ENCODE measurements at places on chromosomes 13 and 19.

DNA sequence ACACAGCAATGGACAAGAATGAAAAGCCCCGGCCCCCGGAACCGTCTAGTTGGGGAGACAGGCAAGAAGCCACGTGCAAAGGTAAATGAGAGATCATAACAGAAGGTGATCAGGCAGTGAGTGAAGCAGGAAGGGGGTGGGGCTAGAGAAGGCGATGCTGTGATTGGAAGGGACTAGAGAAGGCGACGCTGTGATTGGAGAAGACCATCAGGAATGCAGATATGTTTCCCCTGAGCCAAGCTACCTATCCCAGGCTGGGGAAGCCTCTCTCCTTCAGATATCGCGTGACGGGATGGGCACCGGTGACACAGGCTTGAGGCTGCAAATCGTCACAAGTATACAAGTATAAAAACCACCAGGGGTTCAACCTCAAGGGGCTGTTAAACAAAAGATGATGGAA, 21.8 kb downstream of the DCAF15 start:
- DNase-seq = no peak

DNA sequence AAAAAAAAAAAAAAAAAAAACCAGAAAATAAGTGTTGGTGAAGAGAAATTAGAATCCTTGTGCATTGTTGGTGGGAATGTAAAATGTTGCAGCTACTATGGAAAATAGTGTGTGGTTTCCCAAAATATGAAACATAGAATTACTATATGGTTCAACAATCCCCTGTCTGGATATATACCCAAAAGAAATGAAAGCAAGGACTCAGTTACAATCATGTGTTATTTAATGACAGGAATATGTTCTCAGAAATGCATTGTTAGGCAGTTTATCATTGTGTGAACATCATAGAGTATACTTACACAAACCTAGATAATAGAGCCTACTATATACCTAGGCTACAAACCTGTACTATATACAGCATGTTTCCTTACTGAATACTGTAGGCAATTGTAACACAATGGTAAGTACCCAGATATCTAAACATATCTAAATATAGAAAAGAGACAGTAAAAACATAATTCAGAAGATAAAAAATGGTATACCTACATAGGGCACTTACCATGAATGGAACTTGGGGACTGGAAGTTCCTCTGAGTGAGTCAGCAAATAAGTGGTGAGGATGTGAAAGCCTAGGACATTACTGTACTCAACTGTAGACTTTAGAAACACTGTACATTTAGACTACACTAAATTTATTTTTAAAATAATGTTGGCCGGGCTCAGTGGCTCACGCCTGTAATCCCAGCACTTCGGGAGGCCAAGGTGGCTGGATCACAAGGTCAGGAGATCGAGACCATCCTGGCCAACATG, 25.7 kb upstream of the SLC7A1 start:
- DNase-seq = no peak

DNA sequence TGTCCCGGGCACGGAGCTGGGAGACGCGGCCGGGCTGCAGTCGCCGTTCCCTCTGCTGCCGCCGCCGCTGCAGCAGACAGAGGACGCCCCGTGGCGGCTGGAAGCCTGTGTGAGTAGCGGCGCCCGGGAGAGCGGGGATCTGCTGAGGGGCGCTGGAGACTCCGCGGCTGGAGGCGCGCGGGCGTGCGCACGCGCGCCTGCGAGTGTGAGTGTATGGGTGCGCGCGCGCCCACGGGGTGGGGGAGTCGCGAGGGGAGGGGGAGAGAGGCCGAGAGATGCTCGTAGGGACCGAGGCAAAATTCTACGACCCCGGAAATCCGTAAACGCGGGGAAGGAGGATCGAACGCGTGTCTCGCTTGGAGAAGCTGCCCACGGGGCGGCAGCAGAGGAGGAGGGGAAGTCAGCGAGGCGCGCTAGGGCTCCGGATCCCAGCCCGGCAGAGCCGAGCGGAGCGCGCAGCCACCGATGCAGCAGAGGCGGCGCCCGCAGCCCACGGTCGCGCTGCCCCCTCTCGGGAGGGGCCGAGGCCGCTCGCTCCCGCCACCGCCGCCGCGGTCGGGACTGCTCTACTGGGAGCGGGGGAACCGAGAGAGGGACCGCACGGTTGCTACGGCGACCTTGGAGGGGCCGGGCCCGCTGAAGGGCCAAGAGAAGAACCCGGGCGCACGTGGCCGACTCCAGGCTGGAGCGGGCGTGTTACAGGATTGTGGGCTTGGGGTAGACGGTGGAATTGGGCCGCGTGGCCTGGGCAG, at the start of gene ENOX1:
ENOX1 (minus strand) TSS at position 207 of the 752 bp plus-strand sequence.
- no peak for DNase-seq

DNA sequence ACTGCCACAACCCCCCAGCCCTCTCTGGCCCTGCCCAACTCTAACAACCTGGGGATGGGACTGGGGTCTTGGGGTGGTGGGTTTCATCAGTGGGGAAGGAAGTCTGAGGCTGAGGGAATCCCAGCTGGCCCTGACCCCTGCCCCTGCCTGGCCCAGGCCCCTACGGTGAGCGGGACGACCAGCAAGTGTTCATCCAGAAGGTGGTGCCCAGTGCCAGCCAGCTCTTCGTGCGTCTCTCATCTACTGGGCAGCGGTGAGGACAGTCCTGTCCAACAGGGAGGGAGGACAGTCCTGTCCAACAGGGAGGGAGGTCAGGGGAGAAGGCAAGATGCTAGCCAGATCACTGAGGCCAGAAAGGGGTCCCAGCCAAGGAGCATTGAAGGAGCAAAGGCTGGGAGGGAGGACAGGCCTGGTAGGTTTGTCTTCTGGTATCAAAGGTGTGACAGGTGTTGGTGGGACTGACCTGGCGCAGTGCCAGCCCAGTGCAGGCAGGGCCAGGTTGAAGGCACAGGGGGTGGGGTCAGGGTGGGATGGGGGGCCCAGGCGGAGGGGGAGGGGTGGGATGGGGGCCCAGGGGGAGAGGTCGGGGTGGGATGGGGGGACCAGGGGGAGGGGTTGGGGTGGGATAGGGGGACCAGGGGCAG, 12.1 kb upstream of the LTBP4 start:
- DNase-seq = no peak

GRCh38 chr13:81639984-81640582, 1299.2 kb upstream of the SPRY2 start:
- no peak for DNase-seq

DNA sequence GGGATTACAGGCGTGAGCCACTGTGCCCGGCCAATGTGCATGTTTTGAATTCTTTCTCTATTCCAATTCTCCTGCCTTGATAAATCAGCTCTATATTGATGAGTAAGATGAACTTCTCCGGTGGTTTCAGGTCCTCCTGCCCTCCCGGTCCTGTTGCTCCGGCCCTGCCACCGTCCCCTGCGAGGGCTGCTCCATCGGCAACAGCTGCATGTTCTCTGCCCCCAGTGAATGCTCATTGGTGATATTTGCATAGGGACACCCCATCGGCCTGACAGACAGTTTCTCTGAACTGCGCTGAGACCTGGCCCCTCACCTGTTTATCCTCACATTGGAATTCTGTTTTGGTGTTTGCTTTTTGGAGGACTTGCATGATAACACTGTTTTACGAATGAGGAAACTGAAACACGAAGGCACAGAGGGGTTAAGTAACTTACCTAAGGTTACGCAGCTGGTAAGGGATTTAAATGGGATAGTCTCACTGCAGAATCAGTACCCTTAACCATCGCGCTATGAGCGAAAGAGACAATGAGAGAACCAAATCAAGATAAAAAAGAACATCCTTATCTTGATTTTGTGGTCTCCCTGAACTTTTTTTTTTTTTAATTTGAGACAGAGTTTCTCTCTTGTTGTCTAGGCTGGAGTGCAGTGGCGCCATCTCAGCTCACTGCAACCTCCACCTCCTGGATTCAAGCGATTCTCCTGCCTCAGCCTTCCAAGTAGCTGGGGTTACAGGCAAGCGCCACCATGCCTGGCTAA, 32.2 kb downstream of the ZNF557 start:
- DNase-seq = no peak

DNA sequence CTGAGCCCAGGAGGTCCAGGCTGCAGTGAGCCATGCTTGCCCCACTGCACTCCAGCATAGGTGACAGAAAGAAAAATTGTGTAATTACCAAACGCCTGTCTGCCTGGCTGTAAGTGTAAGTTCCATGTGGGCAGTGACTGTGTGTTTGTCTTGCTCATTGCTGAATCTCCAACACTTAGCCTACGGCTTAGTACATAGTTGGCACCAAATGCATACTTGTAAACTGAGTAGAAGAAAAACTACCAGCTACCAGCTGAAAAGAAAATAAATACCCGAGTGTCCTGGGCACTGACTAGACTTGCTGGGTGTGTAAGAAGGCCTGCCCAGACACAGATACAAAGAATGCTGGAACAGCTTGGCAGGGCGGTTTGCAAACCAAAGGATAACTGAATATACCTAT, 2.7 kb upstream of the CEBPG start:
- DNase-seq = no peak

GRCh38 chr13:99812625-99813024, 158.9 kb downstream of the ZIC5 start:
- DNase-seq = no peak

DNA sequence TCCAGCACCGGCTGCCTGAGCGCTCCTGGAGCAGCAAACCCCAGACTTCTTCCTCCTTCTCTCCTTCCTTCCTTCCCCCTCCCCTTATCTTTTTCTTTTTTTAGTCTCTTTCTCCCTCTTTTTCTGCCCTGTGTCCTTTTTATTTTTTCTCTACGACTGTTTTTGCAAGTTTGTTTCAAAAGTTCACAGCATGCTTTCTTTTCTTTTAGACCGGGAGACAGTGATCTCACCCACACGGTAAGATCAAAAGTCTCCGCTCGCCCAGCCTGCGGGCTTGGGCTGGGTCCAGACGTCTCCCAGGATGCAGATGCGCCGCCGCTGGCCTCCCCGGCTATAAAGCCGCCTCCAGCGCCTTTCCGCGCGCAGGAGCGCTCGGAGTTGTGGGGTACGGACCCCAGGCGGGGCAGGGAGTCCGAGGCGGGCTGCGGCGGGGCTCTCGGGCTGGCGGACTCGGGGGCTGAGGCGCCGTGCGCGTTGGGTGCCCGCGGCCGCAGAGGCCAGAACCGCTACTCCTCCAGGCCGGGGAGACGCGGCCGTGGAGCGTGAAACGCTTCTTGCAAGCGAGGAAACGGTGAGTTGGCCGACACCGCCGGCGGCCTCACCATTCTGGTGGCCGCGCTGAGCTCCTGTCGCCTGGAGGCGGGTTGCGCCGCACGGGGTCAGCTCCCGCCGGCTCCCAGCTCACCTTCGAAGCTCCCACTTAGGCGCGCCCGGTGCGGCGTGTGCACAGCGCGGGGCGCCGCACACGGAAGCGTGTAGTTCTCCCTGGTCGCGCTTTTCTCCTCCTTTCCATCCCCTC, 2.0 kb upstream of the TSHZ3 start:
- no peak for DNase-seq

DNA sequence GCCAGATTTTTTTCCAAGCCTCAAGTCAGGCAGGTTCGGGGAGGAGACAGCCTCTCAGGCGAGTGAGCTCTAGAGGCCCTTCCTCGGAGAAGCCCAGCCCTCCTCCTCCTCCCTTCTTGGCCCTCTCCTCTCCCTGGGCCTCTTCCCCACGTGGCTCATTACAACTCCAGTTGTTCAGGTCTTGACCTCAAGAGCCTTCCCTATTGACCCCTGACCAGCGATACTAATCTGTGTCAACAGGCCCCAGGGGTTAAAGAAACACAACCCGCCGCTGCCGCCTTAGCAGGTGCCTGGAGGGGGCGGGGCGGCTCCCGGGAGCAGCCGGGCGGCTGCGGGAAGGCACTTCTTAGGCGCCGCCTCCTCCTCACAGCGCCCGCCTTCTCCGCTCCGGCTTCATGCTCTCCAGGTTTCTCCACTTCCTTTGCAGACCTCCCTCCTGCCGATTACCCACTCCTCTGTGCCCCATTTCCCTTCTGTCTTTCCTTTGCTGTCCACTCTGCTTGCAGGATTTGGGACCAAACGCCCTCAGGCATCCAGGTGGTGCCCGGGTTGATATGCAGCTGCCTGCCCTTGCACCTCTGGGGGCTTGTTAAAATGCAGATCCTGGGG, 51.0 kb downstream of the LYL1 start:
- no peak for DNase-seq

DNA sequence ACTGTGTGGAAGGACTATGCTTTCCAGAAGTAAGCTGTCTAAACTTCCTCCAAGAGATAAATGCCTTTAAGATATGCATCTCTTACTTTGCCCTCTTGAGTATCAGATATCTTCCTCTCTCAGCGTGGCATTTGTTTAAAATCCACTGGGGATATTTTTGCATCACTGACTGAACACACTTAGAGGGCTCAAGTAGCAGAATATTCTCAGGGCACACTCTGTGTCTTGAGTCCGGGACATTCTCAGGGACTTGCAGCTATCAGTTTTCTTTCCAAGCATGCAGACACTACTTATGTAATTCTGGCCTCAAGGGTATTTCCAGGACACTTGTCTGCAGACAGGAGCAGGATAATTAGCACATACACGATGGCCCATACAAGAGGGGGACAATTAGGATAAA, 84.7 kb downstream of the ERCC5 start:
- no peak for DNase-seq

- DNase-seq = no peak
Measured at GRCh38 chr19:34661357-34661756, 15.6 kb downstream of the SCGB2B2 start.

DNA sequence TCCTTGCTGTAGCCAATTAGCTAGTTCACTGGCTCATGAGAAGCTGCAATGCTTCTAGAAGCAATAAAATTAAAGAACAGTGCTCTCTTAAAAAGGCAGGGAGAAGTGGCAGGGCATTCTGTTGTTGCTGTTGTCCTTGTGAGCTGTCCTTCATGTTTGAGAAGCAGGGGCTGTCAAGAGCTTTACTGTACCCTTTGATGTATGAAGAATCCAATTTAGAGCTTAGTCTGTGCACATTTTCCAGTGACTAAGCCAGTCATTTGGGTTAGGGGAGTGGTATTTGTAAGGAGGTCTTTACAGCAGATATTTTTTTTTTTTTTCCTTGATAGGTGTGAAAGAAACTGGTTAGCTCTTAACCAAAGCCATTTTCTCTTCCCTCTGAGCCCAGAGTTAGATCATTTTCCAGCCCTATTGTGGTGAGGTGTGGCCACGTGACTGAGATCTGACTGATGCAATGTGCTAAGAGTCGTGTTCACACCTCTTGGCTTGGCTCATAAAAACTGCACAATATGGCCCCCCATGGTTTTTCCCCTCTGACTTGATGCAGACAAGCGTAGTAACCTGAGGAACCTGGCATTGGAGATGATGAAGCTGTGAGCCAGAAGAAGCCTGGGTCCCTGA, 309.6 kb upstream of the TMTC4 start:
- no peak for DNase-seq

DNA sequence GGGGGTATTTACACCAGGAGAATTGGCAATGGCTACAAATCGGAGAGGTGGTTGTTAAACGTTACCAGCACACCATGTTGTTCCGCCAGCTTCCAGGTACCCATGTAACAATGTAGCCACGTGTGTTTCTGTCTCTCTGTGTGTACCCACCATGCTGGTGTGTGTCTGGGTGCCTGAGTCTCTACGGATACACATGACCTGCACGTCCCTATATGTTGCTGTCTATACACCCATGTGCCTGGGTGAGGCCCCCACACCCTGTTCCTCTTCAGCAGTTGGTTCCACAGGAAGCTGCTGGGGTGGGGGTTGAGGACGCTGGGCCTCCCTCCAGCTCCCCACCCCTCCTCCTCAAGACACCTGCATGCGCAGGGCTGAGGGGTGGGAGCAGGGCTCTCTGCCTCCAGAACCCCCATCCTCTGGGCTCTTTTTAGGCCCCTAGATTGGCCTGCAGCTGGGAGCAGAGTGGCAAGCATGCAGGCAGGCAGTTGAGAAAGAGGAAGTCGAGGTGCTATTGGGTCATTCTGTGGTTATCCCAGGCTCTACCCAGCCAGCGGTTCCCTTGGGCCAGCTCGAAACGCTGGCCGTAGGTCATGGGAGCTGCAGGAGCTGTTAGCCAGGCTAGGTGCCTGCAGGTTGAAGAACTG, at the start of gene ARHGEF18:
ARHGEF18 (plus strand) TSS at position 351 of the 644 bp plus-strand sequence. CDS start 13,954 bp downstream, outside the sequence.
- no peak for DNase-seq

- no peak for DNase-seq
Measured at GRCh38 chr13:43663474-43664090, 123.2 kb downstream of the ENOX1 start.
